ENCODE measurements at places on chromosomes 4 and X. TPM values are rescaled to one million over a fixed set of nuclear protein-coding genes. Genes with fewer than 3 reads are reported as not detected.

GRCh38 chr4:105946771-105947170 is 51.5 kb downstream of the NPNT start:
- no peak for DNase-seq

DNA sequence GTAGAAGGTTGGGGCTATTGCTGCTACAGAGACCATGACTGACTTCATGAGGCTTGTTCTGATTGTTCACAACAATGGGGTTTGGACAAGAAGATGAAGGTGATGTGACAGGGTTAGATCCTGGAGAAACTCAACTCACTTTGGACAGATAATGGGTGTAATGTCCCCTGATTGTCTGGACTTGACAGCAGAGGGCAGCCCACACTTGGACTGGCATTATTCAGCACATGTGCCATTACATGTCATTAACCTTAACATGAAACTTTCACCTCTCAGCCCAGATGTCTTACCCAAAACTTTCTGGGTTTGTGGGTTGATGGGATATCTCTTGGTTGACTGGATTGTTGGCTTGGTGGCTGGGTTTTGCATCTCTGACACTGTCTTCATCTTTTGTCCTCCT is 101.5 kb downstream of the MXRA5 start:
- no peak for DNase-seq

GRCh38 chr4:6258741-6259140 is 10.9 kb upstream of the WFS1 start:
- no peak for DNase-seq

GRCh38 chr4:54723820-54724219 is 66.1 kb downstream of the KIT start:
- no peak for DNase-seq

- peak; percentile 5 for DNase-seq
These were observed 91.4 kb downstream of the STK32B start for GRCh38 chr4:5142726-5143125.

DNA sequence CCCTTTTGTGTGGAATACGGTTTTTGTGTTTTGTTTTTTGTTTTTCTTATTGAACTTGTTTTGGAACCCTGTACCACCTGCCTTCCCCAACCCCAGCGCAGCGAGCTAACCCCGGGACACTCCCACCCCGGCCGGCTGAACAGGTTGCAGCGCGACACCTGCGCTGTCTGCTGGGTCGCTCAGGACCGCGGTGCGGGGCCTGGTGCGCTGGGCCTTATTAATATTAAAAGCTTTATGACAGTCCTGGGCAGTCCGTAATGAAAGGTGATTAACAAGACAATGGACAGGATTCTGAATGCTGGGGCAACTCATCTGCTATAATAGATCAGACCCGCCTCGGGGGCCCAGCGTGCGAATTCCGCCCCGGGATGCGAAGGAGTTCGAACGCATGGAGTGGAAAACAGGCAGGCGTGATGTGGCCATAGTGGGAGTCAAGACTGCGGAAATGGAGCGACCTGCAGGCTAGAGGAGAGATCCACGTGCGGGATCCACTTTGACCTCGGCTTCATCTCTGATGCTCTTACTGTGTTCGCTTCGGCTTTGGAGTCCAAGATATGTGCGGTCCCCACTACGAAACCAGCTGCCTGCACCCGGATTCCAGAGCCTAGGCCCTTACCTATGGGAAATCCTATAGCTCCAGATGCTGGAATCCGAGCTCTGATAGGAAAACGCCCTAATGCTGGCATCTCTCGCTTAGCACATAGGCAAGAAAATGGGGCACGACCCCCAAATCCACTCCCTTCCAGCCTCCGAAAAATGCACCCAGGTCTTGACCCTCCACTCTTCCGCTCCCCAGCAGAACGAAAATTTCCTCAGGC is 69.0 kb upstream of the TMEM33 start:
- DNase-seq = no peak

DNA sequence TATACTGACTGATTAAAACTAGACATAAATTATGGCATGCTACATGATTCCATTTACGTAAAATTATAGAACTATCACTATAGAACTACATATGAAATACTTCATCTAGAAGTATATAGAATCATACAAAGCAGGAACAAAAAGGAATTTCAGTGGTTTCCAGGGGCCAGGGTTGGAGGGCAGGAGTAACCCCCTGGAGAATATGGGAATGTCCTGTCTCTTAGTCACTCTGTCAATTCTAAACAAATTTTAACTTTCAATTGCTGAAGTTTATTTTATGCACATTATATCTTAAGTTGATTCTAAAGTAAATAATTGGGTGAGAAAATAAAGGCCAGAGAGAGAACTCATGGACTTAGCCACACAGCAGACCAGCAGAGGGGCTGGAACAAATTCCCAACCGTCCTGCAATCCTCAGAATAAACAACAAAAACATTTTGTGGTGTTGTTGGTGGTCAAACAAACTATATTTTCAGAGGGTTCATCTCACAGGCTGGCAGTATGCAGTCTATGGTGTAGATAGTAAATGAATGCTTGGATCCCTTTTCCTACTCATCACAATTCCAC is 476.9 kb upstream of the SLIT2 start:
- DNase-seq = no peak

GRCh38 chr4:31390849-31391248 is 670.7 kb downstream of the PCDH7 start:
- no peak for DNase-seq

- peak; percentile 76 for DNase-seq
These were observed 991 bp downstream of the RAP2C start for GRCh38 chrX:132218100-132218812.

- DNase-seq = no peak
These were observed 92.6 kb upstream of the KDR start for GRCh38 chr4:55218041-55218440.

The CT47B1 gene
- polyA plus RNA-seq = not detected

- DNase-seq = no peak
These were observed 2.5 kb downstream of the PPBP start for GRCh38 chr4:73985528-73985852.

The CLGN gene
- 4.8 TPM for polyA plus RNA-seq

- no peak for DNase-seq
These were observed 61.8 kb downstream of the SMARCA5 start for GRCh38 chr4:143575331-143575730.

The F8A1 gene
- 10.2 TPM for polyA plus RNA-seq

- no peak for DNase-seq
These were observed 388.4 kb upstream of the HS3ST1 start for GRCh38 chr4:11817088-11817487.

The DKK2 gene
- 2.6 TPM for polyA plus RNA-seq

The TREX2 gene
- polyA plus RNA-seq = 0.35 TPM

The CT47A1 gene
- not detected for polyA plus RNA-seq

GRCh38 chr4:21191317-21191716 is 491.1 kb downstream of the PACRGL start:
- DNase-seq = no peak

GRCh38 chrX:20515841-20516461 is 249.2 kb upstream of the RPS6KA3 start:
- DNase-seq = no peak

DNA sequence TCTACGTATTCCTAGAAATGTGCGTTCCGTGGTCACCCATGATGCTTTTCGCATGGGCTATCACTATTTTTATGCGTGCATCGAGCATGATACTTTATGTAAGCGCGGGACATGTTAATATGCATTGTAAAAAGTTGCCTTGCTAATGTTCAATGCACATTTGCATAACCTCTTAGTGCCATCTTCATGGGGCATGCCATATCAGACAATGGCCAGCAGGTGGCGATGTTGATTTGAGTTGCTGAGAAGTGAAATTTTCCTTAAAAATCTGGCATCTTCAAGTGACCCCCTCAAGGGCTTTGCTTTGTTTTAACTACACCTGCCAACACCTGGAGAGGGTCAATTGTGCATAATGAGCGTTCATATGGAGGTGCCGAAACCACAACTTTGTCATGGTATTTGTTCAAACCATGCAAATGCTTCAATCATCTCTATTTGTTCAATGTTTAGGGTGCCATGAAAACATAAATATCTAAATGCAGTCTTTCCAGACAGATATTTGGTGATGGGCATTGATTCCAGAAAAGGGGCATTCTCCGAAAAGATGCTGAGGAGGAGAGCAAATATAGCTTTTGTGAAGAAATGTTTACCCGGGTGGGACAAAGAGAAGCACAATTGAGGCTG is 833.9 kb upstream of the PRKX start:
- DNase-seq = peak; percentile 29

The AKAP4 gene
- 0.14 TPM for polyA plus RNA-seq

- no peak for DNase-seq
These were observed 493.4 kb downstream of the ACTRT1 start for GRCh38 chrX:127558811-127559210.

The ACTRT1 gene
- not detected for polyA plus RNA-seq

DNA sequence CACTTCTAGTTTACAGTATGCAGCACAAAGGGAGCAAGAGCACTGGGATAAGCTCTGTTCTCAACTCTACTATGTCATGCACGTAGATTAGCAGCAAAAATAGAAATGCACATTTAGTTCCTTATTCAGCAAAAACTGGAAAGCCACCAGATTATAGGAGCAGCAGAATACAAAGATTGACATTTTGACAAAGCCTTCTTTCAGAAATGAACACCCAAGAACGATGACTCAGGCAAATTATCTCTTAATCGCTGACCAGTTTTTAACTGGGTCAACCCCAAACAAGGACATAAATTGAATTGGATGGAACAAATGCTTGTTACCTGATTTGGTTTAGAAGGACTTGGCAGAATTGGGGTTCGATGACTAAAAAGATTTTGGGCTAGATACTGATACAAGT is 775.3 kb upstream of the HS3ST1 start:
- no peak for DNase-seq

- no peak for DNase-seq
These were observed 59.0 kb downstream of the GK start for GRCh38 chrX:30712214-30712613.

GRCh38 chrX:47229427-47229826 is 3.4 kb upstream of the USP11 start:
- DNase-seq = no peak

The KLF8 gene
- 10.9 TPM for polyA plus RNA-seq

The OTUD6A gene
- polyA plus RNA-seq = not detected

GRCh38 chr4:47837094-47837907 is 566 bp downstream of the CORIN start:
- DNase-seq = no peak

GRCh38 chr4:56768763-56769162 is 52.7 kb downstream of the SPINK2 start:
- DNase-seq = no peak

Measured in right lung (tissue), 10 donors.